AG10803 (cell line): ENCODE measurements at places on chromosomes 16 and 17.

DNA sequence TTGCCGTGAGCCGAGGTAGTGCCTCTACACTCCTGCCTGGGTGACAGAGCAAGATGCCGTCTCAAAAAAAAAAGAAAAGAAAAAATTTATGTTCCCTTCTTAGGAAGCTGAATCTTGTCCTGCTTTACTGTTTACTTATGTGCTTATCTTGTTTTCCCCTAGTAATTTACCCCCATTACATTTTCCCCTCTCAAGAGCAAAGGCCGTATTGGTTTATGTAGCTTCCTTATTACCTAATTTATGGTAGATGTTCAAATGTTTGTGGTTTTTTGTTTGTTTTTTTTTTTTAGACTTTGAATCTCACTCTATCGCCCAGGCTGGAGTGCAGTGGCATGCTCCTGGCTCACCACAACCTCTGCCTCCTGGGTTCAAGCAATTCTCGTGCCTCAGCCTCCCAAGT lies 10.3 kb upstream of the SLC52A1 start:
- DNase-seq = no peak

DNA sequence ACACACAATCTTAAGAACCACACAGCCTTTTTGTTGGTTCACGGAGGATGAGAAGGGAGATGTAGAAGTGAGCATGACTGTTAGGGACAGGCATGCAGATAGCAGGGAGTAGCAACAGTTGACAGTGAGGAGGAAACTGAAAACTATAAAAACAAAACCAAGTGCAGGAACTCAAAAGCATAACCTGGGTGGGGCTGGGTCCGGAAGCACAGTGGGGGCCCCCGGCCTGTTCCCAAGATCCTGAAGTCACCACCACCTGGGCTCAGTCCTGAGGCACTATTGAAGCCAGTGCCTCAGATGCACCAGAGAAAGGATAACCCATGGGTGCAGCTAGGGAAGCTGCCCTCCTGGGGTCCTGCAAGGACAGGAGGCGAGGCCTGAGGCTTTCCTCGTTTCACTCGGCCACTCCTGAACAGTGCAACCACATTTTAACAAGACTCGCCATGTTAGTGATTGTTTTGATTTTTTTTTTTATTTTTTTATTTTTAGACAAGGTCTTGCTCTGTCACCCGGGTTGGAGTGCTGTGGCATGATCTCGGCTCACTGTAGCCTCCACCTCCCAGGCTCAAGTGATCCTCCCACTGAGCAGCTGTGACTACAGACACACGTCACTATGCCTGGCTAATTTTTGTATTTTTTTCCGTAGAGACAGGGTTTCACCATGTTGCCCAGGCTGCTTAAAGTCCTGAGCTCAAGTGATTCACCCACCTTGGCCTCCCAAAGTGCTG lies 27.7 kb upstream of the CBX4 start:
- no peak for DNase-seq

DNA sequence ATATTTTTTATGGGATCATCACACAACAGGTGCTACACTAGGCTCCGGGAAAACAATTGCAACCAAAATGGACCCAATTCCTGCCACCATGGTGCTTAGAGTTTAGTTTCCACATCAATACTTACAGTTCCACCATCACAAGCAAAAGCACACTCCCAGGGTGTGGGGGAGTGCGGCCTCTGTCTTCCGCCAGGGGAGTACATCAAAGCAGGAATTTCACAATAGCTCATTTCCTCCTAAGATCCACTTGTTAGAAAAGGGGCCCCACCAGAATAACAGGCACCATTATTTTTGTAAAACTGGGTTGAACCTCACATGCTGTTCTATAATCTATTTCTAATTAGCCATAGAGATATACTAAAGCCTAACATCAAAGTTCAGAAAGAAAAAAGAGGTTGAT lies 44.3 kb upstream of the PSMD7 start:
- no peak for DNase-seq

DNA sequence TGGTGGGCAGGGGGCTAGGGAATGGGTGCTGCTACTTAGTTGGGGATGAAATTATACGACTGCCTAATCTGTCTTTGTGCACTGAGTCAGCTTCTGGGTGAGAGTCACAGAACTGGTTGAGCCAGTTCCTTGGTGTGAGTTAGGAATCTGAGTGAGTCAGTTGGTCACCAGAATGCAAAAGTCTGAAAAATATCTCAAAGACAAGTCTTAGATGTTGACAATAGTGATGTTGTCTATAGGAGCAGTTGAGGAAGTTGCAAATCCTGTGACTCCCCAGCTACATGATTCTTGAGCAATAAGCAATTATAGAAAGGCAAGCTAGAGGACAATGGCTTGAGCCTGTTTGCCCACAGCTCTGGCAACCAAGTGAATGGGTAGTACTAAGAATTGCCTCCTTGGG lies 399.2 kb downstream of the CNTNAP4 start:
- no peak for DNase-seq

GRCh38 chr16:84724606-84725309 lies 25.0 kb downstream of the USP10 start:
- peak; percentile 39 for DNase-seq

- no peak for DNase-seq
Measured at GRCh38 chr17:44655983-44656710, at the start of gene MEIOC. TSS of gene MEIOC (plus strand) at chr17:44656468. CDS start at chr17:44656614, 146 bp downstream.

DNA sequence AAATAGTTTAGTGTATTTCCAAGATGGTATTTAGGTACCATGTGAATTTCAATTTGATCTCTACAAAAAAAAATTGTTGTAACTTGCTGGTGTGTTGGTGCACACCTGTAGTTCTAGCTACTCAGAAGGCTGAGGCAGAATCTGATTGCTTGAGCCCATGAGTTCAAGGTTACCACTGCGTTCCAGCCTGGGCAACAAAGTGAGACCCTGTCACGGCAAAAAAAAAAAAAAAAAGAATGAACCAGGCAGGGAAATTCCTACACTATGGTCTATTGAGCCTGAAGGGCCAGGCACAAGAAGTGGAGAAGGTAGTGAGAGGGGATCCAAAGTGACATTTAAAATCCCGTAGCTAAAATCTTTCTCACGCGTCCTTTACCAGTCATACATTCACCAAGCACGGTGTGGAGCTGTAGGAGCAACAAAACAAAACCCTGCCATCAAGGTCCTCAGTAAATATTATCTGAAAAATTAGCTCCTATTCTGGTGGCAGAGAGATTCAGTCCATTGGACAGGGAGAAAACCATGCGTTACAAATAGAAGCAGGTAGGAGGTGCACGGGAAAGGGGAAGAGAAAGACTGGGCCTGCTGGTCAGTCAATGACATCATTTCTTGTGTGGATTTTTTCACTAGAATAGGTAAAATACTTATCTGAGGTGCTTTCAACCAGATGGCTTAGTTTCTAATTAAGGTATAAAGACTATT lies 27.3 kb downstream of the TXNDC11 start:
- no peak for DNase-seq

DNA sequence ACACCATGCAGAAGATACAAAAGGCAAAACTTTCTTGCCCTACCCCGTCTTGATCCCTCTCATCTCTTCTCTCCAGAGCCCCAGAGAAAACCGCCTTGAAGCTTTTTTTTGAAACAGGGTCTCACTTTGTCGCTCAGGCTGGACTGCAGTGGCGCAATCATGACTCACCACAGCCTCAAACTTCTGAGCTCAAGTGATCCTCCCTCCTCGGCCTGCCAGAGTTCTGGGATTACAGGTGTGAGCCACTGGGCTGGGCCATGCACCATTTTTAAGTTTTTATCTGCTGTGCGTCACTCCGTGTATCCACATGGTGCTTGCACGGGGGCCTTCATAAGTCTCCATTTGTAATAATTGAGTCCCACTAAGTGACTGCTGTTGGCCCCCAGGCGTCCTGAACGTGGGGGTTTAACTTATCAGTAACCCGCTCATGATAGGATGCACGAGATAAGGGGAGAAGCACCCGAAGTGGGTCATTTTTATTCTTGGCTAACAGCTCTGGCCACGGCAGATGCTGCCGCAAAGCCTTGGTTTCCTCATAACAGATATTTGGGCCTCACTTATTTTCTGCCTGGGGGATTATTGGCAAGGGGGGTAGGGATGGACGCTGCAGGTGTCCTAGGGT lies 8.6 kb downstream of the DNAH17 start:
- DNase-seq = peak; percentile 20

- no peak for DNase-seq
Measured at GRCh38 chr17:7831233-7831632, 2.8 kb upstream of the KDM6B start.
